ENCODE measurements at places on chromosomes 16 and 17.

DNA sequence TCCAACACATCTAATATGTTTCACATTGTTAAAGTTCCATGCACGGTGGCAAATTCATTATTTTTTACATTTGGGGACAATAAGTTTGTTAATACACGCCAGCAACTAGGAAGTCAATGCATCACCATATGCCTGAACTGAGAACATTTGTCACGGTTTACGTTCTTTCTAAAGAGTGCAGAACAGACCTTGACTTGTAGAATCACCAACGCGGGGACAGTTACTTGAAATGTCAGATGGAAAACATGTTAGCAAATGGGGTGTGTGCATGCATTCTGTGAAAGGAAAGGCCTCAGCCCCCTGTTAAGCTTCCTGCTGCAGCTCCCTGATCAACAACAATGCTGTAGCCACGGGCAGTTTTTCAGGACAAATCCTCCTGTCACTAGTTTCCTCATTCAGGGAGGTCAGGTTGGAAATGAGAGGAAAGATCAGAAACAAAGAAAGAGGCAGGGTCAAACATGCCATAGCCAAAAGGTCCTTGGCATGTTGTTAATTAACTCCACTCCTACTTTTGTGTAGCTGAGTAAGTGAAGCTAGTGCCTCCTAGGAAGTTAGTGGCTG lies 18.4 kb downstream of the SMIM36 start:
- DNase-seq, result no peak

GRCh38 chr17:75073618-75074047 lies 14.1 kb upstream of the SLC16A5 start:
- no peak for DNase-seq

- DNase-seq, result no peak
Measured at GRCh38 chr16:87435372-87436224, 43.5 kb downstream of the MAP1LC3B start.

DNA sequence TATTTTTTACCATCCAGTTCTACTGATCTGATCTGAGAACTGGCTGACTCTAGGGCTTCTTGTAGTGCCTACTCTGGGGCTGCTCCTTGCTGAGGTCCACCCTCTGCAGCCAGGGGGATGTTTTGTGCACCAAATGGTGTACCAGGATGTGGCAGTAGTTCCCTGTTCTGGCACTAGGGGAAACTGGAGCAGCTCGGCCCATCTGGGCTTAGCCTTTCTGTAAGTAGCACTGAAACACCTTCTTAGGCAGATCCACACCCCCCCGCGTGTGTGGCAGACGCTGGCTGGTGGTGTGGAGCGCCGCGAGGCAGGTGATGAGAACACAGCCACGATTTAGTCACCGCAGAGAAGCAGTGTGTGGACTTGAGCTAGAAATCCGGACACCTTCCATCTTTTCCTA lies 17.0 kb downstream of the DUSP14 start:
- DNase-seq, result no peak

DNA sequence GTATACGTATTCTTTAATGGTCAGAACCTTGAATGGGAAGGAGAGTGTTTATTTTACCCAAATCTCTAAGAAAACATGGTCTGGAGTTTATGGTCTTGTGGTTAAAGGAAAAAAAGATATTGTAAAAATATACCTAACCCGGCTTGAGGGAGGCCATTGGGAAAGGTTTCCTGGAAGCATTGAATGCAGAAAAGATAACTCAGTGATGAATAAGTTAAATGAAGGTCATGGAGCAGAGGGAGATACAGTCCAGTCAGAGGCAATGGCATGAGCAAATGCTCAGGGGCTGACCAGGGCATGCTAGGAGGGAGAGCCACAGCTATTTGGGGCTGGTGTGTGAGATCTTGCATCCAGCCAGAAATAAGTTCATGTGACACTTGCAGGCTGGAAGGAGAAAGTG lies 430.4 kb upstream of the CDH5 start:
- DNase-seq, result no peak

- no peak for DNase-seq
Measured at GRCh38 chr16:67388591-67388990, 4.7 kb downstream of the TPPP3 start.

- no peak for DNase-seq
Measured at GRCh38 chr17:48148029-48148770, 40.6 kb downstream of the SNX11 start.

DNA sequence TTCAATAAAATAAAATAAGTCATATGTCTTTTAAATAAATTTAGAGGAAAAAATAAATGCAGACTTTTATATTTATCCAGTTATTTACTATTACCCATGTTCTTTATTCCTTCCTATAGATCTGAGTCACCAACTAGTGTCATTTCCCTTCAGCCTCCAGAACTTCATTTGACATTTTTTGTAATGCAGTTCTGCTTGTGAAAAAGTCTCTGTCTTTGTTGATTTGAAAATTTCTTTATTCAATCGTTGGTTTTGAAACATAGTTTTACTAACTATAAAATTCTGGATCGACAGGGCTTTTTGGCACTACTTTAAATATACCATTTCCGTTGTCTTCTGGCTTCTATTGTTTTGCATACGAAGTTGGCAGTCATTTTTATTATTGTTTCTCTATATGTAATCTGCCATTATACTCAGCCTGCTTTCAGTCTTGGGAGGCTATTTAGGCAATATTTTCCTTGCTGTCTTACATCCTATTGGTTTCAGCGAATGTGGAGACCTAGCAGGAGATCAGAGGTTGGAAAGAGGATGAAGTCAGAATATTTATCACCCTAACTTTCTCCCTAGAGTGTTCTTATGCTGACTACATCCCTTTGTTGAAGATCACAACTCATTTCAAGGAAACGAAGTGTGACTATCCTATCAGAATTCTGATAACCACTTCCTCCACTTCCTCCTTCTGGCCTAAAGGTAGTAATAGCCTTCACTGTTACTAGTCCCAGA lies 42.0 kb upstream of the SLC6A2 start:
- no peak for DNase-seq

DNA sequence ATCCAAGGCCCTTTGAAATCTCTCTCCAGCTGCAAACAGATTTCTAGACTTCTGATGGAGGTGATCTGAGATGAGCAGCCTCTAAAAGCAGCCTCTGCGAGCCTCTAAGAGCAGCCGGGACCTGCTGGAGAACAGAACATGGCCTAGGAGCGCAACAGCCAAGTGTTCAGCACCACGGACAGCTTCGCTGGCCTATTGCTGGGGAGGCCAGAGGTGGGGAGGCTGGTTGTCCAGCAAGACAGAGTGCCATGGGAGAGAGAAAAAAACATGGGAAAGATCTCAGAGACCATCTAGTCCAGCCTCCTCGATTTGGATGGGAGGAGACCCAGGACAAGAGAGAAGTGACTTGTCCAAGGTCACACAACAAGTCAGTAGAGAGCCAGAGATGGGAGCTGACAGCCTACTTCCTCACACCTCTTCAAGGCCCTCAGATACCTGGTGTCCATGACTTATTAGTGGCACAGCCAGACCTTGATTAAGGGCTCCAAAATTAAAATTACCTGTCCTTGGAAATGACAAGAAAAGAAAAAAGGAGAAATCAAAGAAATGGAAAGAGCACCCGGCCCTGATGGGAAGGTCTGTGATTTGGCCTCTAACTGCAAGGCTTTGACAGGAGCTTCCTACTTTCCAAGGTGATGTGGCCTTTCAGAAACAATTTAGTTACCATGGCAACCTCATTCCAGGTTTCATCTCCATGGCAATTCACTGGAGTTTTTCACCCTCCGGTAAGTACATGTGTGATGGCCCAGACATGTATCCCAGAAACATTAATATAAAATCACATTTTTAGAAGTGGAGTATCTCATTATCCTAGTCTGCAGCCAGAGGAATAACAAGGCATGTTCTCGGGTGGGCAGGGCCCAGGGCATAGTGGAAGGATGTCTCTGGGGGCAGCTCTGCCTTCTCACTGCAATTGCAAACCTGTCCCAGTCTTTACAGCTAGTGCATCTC lies 14.5 kb downstream of the RPRML start:
- no peak for DNase-seq

DNA sequence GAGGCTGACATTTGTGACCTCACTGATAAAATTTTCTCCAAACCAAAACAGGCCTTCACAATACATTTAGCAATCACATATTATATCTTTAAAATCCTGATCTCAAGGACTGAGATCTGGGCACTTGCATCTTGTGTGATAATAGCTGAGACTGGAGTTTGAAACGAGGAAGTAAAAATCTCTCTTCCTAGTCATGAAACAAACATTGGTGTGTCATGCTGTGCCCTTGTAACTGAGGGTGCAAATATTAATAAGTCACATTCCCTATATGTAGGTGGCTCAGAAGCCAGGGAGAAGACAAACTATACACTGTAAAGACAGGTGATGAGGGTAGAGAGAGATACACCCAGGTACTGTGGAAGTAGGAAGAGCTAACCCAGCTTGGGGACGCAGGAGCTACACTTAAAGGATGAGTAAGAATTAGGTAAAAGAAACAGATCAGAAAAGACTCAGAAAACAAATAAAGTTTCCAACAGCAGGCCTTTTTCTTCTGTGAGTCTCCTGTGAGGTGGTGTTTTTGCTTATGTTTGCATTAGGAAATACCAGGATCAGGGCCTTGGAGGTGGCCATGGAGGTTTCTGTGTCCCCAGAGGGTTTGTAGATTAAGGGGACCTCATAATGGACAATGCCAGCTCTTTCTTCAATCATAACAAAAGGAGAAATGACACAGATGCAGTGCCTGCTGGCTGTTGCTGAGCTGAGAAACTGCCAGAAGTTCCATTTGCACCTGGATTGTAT lies 335.7 kb downstream of the GRIN2A start:
- DNase-seq, result no peak

- no peak for DNase-seq
Measured at GRCh38 chr17:58703137-58703915, 10.9 kb downstream of the RAD51C start.

DNA sequence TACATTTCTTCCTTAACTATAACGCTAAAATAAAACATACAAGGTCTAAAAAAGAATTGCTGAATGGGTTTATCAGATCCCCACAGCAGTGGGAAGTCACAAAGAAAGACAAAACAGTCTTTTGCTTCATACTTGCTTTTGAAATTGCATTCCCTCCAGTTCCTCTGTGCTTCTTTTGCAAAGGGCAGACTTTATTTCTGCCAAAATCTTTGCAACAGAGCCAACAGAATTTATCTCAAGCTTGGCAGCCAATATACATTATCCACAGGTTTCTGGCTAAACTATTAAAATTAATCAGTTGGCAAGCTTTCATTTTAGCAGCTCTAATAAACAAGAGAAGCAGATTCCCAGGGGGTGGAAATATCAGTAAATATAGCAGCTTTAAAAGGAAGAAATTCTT lies 378.9 kb upstream of the CA10 start:
- DNase-seq, result no peak

DNA sequence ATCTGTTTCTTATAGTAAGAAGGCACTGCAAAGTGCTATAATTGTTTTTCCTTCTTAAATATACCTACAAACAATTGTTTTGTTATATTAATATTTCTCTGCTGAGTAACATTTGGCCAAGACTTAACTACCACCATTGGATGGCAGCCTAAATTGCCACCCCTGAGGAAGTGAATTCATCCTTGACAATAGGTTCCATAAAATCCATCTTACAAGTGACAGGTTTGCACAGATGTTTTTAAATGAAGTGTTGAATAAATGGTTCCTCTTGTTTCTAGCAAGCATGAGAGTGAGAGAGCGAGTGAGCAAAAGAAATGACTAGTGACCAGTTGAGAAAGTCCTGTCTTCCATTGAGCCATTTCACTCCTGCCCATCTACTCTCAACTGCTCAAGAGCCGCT lies 8.3 kb upstream of the MPHOSPH6 start:
- no peak for DNase-seq

DNA sequence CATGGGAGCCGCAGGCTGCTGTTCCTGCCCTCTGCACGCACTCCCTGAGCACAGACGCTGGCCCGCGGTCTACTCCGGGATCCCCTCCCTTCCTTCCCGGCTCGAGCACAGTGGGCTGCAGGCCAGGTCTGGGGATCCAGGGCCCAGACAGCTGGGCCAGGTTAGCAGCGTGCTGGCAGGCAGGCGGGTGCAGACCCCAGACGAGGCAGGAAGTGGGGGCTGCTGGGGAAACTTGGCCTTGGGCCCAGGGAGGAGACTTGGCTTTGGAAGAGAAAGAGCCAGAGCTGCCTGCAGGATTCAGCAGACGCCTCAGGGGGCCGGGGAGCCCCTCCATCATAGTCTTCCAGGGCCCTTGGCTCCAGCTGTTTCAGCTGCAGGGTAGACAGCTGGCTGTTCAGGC lies 30.2 kb upstream of the ABCC3 start:
- no peak for DNase-seq

DNA sequence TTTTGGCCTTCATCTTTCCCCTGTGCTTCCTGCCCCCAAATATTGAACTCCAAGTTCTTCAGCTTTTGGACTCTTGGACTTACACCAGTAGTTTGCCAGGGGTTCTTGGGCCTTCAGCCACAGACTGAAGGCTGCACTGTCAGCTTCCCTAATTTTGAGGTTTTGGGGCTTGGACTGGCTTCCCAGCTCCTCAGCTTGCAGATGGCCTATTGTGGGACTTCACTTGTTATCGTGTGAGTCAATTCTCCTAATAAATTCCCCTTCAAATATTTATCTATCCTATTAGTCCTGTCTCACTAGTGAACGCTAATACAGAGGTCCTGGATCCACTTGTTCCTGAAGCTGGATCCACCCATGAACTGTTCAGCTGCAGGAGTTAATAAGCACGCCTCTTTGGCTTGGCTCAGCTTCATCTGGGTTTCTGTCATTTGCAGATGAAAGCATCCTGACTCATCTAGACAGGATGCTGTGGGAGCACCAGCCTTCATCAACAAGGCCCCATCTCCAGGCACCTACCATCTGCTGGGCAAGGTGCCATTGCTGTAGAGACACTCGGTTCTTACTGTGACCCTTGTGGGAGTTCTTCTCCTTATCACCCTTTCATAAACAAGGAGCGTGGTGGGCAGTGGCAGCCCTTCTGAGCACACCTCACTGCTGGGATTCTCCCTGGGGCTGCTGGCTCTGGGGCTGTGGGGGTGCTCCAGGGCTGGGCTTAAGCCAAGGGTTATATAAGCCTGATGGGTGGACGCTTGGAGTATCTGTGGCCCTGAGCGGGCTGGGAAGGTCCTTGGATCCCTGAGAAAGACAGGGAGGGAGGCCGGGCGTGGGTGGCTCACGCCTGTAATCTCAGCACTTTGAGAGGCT lies 23.1 kb downstream of the LAT start:
- DNase-seq, result no peak

DNA sequence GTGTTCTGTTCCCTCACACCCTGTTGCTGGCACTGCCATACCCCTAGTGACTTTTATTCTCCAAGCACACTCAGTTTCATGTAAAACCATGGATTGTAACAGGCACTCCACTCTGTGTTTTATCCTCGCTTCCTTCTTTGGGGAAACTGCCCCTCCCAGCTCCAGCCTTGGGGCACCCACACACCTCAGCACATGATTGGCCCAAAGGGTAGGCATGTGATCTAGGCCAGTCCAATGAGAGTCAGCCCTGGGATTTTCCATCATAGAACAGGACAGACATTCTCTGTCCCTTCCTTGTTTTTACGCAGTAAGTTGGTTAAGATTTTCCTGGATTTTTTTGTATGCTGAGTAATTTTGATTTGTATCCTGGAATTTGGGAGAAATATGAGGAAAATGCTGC lies 115.4 kb downstream of the C16orf95 start:
- no peak for DNase-seq

All from substantia nigra (tissue), 51 donors.